ENCODE measurements at places on chromosomes 2 and 18.

GRCh38 chr2:223735659-223736244, 101.6 kb downstream of the AP1S3 start:
- no peak for DNase-seq

- DNase-seq = no peak
Measured at GRCh38 chr2:19378939-19379338, 20.5 kb upstream of the OSR1 start.

DNA sequence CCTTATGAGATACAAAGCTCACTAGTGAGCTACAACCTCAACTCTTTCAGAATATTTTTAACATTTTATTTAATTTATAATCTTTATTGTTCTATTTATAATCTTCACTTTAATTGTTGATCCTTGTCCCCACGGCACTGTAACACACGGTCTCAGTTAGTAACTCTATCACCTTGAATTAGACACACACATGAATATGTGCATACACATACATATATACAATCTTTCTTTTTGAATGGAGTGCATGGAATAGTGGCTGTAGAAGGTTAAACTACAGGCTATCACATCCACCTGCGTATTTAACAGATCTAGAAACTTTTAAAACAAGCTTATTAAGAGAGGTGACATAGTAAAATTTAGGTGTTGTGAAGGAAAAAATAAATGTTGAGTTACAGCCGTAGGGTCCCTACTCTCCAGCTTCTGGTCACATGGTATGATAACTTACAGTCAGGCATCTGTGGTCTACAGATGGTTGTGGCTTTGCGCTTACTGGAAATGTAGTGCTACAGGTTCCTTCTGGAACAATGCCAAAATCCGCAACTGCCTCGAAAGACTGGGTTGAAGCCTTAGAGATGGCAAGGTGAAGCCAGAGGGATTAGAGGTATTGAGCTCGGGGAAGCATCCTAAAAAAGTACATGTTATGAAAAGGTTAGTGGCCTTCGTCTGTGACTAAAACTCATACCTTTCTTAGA, 1324.1 kb upstream of the SLC39A10 start:
- DNase-seq = no peak

DNA sequence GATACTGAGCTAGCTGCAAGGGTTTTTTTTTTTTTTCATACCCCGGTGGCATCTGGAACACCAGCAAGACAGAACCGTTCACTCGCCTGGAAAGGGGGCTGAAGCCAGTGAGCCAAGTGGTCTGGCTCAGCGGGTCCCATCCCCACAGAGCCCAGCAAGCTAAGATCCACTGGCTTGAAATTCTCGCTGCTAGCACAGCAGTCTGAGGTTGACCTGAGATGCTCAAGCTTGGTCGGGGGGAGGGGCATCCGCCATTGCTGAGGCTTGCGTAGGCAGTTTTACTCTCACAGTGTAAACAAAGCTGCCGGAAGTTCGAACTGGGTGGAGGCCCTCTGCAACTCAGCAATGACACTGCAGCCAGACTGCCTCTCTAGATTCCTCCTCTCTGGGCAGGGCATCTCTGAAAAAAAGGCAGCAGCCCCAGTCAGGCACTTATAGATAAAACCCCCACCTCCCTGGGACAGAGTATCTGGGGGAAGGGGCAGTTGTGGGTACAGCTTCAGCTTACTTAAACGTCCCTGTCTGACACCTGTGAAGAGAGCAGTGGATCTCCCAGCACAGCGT, 5.1 kb upstream of the MIB1 start:
- DNase-seq = no peak

GRCh38 chr18:22549260-22549937, 131.7 kb upstream of the CTAGE1 start:
- DNase-seq = no peak

DNA sequence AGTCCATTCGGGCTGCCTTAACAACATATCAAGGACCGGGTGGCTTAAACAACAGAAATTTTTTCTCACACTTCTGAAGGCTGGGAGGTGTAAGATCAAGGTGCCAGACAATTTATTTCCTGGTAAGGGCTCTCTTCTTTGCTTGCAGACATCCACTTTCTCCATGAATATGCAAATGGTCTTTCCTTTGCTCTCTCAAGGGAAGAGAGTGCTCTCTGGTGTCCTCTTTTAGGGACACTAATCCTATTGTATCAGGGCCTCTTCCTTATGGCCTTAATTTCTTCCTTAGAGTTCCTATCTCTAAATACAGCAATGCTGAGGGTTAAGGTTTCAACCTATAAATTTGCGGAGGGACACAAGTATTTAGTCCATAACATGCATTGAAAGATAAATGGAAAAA, 770.8 kb downstream of the DSC3 start:
- DNase-seq = no peak

GRCh38 chr2:9630117-9630735, 571 bp downstream of the YWHAQ start:
- peak; percentile 70 for DNase-seq

DNA sequence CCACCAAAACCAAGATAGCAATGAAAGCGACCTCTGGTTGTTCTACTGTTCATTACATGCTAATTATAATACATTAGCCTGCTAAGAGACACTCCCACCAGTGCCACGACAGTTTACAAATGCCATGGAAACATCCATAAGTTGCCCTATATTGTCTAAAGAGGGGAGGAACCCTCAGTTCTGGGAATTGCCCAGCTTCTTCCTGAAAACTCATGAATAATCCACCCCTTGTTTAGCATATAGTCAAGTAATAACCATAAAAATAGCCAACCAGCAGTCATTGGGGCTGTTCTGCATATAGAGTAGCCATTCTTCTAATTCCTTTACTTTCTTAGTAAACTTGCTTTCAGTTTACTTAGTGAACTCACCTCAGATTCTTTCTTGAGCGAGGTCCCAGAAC, 189.8 kb upstream of the SOX11 start:
- no peak for DNase-seq

GRCh38 chr18:11064106-11064505, 85.3 kb downstream of the PIEZO2 start:
- DNase-seq = no peak

GRCh38 chr2:106886916-106887758, 1.2 kb upstream of the ST6GAL2 start:
- no peak for DNase-seq

DNA sequence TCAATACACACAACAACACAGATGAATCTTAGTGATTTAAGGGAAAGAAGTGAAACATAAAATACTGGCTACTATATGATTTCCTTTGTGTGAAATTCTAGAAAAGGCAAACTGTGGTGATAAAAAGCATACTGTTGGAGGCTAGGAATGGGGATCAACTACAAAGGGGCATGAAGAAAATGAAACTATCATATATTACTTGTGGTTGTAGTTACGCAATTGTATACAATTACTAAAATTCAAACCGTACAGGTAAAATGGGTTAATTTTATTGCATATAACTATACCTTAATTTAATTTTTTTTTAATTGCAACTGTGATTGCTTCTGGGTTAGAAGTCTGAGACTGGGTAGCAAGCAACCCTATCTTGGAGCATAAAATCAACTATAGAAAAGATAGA, 41.7 kb upstream of the ABI2 start:
- DNase-seq = no peak

DNA sequence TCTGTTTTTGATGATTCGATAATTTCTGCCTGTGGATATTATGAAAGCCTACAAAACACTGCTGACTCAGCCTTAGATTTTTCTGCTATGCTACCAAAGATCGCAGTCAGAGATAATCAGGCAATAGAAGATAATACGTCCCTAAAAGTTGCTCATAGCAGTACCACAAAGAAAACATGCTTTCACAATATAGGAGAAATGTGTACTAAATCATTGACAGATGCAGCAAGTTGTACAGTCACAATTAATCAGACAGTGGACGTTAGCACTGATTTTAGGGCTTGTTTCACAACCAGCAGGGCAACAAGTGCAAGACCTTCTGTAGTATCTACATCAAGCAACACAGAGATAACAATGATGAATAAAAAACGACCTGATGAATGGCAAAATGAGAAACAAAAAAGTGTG, 19.5 kb downstream of the RBM44 start:
- DNase-seq = no peak

- no peak for DNase-seq
Measured at GRCh38 chr2:159091381-159091780, 122.9 kb downstream of the TANC1 start.

DNA sequence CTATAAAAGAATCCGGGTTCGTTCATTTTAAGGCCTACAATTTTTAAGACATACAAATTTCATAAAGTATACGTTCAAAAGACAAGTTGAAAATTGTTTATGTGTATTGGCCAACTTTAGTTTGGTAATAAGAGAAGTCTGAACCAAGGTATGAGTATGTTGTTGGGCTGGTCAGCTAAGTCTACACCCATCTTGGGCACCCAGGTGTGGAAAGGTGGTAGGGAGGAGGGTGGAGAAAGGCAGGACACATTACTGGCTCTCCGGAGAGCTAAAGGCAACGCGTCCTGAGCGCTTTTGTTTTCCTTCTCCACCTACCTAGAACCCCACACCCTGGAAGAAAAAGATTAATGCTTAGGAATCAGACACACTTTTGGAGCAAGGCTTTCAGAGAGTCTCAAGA, 899 bp upstream of the PELI1 start:
- DNase-seq = no peak

DNA sequence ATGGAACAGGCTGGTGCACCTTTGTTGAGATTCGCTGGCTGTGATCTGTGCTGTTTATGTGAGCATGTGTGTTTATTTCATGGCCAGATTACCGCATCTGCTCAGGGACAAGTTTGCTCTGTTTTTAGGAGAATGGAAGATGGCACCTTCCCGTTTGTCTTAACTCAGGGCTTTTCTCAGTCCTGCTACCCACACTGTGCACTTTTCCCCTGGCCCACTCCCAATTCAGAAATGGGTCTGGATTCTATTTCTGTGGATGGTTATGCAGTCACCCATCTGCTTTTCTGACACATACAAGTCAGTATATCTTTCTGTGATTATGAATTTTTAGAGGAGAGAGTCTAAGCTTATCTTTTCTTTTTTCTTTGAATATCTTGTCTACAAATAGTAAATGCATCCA, 15.4 kb downstream of the MGAT5 start:
- DNase-seq = no peak

GRCh38 chr18:68399721-68400120, 315.2 kb downstream of the TMX3 start:
- no peak for DNase-seq

DNA sequence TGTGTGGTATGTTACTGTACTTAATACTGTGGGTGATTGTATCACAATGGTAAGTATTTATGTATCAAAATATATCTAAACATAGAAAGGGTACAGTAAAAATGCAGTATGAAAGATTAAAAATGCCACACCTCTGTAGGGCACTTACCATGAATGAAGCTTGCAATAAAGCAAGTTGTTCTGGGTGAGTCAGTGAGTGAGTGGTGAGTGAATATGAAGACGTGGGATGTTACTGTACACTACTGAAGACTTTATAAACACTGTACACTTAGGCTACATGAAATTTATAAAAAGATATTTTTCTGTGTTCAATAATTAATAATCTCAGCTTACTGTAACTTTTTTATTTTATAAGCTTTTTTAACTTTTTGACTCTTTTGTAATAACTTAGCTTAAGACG, 1162.4 kb upstream of the NRXN1 start:
- DNase-seq = no peak

DNA sequence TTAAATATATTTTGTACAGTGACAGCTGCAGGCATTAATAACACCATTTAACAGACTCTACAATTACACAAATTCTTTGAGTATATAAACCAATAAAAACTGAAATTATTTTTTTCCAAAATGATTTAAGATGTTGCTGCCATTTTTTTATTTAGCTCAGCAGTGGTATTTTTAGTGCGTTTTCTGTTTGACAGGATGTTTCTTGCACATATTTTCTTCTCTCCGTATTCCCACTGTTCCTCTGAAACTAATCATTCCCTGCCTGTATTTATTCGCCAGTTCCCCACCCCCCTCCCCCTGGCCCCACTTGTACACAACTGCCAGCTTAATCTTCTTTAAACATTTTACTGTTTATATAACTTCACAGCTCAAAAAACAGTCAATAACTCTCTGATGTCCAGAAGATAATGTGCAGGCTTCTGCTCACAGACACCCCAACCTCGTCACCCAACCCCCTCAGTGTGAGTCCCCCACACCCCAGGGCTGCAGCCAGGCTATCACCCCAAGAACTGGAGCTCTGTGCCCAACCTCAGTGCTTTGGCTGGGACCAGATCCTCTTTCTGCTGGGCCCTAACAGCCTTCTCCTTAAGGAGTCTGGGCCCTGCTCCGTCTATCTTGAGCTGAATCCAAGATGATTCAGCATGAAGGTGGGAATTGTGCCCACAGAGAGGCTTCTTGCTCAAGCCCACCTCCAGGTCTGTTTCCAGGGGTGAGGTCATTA, 41.6 kb upstream of the MAP4K4 start:
- no peak for DNase-seq

DNA sequence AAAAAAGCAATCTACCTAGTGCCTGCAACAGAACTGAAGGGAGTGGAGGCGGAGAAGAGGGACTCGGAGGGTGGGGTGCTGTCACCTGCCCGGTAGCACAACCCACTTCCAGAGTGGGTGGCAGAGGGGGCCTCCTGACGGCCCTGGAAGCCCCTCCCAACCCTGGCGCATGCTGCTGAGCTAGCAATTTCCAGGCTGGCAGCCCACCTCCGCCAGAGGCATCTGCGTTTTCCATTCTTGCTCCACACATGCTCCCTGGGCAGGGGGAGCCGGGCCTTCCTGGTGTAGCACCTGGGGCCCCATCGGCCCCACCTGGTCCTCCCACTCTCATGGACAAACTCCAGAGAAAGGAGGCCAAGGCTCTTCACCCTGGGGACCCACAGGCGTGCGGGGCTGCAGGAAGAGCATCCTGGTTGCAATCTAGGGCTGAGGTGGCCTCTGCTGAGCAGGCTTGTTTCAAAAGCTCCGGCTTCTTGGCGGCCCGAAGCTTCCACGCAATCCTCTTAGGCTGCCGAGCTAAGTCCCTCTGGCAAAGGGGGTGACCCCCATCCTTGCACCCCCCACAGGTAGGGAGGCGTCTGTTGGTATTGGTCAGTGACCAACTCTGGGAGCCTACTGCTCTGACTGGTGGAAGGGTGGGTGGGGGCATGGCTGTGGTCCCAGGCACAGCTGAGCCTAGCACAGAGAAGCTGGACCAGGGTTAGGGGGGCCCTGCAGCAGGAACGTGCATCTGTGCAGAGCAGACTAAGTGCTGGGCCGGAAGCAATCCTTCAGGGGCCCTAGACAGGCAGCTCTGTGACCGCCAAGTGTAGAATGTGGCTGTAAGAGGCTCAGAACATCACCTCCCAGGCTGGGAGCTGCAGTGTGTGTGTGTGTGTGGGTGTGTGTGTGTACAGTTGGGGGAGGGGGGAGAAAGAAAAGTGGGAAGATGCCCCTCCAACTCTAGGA, 2.6 kb downstream of the HS6ST1 start:
- no peak for DNase-seq

- DNase-seq = no peak
Measured at GRCh38 chr2:223442847-223443246, 159.3 kb downstream of the SCG2 start.

Measured in C1 segment of cervical spinal cord (tissue), 14 donors.